ENCODE measurements at places on chromosomes 2 and 18.
A peak's percentile ranks its signal among the peaks of the same experiment; 100 is the strongest.

DNA sequence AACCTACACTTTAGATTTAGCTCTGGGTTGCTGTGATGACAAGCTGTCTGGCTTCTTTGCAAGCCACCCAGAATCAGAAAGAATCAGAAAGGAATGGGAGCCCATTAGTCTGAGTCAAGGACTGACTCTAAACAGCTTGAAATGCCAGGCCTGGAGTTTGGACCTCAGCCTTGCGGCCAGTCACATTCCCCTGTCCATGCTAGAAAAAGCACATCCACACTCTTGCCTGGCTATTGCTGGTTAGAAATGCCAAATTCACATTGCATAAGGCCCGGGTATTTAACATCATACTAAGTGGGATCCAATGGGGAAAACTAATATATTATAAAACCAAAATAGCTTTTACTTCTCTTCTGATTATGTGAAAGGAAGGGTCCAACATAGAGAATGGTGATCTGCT is 756.8 kb upstream of the KLHL29 start:
- DNase-seq: no peak

DNA sequence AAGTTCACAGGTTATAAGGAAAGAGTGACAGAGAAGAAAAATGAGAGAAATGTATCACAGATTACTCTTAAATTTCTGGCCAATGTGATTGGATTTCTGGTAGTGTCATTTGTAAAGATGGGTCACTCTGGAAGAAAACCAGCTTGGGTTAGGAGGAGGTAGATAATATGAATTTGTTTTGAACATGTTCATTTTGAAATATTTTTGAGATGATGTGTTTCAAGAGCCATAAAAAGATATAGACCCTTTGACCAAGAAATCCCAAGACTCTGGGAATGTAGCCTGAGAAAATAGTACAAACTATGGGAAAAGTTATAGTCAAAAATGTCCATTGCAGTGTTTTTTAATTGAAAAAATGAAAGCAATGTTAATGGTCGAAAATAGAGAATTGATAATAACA is 70.7 kb downstream of the CALCRL start:
- no peak for DNase-seq

GRCh38 chr2:132692816-132693215 is 22.8 kb upstream of the LYPD1 start:
- DNase-seq: no peak

DNA sequence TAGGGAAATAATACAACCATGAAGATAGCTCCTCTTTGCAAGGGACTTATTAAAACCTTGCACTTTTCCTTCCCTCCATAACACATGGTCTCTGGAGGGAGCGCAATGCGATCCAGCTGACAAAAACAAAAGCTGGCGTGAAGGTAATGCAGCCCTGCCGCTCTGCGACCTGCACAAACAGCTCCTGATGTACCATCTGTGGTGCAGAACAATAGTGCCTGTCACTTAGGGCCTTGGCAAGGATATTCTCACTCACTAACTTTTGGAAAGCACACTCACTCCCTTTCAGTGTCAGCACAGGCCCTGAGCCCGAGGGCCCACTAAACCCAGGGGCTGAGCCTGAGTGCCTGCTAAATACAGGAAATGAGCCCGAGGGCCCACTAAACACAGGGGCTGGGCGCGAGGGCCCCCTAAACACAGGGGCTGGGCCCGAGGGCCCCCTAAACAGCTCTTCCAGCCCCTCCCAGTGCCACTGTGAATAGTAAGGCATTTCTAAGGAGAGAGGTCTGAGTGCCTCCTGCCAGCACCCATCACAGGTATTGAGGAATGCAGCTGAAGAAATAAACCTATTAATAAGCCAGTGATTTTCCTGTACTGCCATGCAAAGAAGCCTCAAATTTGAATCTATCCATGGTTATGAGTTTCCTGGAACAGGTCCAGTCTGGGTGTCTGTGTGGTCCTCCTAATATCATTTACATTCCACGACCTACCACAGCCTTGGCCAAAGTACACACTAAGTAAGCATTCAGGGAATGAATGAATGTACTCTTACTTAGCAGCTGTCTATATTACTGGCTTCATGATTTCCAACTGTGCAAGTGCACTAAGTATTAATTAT is 9.3 kb downstream of the L3MBTL4 start:
- DNase-seq: no peak

DNA sequence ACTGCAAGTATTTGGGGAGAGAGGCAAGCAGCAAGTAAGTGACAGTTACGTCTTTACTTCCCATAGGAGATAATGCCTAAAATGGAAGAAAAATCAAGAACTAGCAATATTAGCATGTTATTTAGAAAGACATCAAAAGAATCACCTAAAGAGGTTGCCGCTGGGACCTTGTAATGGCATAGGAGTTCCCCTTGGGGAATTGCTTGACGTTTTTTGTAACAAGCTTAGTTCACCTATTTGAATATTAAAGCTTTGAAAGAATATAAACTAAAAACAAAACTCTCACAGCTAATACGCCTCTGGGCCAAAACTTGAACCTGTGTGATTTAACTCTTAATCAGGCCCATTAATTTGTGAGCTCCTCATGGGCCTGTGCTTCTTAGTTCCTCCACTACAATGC is 89.0 kb downstream of the AAK1 start:
- no peak for DNase-seq

GRCh38 chr2:88448248-88448647 is 4.2 kb downstream of the FOXI3 start:
- no peak for DNase-seq

DNA sequence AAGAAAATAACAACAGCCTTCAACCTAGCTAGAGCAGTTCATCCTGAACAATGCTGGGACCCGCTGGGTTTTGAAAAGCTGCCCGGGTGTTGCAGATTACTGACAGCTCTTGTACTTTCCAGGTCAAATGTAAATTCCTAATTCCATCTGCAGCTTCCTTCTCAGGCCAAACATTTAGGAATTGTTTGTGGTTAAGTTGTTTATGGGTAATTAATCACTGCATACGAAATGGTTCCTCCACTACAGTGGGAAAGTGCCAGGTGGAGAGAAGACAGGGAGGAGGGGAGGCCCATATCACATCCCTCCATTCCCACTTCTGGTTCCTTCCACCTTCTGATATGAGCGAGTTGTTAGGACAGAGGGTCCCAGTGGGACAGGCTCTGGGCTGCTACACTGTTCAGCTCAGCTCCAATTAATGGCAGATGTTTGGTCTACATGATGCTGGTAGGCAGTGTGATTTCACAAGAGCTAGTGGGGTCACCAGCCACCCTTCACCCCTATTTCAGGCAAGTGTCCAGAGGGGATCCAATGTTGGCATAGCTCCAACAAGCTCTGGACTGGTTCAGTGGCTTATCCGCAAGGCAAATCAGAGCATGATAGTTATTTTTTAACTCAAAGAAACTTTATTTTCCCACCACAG is 112.9 kb upstream of the ACAA2 start:
- no peak for DNase-seq

GRCh38 chr2:201450954-201451291 is 335 bp downstream of the TRAK2 start:
- DNase-seq: no peak

DNA sequence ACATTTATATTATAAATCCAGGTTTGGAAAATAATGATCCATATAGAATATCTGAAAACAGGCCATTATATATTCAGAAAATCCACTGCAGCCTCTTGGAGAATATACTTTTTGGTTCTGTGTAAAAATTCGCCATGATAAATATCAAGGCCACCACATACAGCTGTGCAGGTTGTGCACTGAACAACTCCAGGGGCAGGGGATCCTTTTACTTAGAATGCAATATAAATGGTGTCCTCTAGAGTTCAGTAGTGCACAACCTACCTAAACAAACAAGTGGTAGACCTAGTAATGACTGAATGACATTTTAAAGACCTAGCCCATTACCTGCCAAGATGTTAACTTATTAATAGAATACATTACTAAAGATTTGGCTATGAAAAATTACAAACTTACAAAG is 22.4 kb downstream of the MOGAT1 start:
- DNase-seq: no peak

DNA sequence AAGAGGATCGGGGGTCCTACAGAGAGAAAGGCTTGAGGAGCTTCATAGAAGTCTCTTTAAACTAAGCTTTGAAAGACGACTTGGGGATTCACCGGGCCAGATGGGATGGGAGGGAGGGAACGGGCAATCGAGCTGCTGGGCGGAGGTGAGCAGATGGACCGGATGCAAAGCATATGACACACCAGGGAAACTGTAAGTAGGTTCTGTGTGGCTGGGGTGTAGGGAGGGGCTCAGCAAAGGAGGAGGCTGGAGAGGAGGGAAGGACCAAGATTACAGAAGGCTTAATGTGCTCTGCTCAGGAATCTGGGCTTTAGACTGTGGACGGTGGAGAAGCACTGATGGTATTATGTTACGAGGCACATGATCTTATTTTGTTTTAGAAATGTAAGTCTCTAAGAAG is 131.5 kb downstream of the MAIP1 start:
- DNase-seq: no peak

DNA sequence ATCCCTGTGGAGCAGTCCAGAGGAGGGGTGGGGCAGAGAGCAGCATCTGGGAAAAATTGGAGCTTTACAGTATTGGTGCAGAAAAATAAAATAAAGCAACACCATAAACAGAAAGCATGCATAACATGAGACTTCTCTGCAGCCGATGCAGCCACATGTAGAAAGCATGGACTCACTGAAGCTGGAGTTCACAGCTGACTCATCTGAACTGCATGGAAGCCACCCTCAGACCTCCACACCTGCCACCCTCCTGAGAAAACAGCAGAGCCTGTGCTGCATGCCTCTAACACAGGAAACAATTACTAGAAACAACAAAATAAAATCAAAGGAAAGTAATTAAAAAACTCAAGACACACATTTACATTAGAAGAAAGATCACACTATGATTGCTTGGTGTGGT is 169.4 kb upstream of the ALKAL2 start:
- DNase-seq: no peak

DNA sequence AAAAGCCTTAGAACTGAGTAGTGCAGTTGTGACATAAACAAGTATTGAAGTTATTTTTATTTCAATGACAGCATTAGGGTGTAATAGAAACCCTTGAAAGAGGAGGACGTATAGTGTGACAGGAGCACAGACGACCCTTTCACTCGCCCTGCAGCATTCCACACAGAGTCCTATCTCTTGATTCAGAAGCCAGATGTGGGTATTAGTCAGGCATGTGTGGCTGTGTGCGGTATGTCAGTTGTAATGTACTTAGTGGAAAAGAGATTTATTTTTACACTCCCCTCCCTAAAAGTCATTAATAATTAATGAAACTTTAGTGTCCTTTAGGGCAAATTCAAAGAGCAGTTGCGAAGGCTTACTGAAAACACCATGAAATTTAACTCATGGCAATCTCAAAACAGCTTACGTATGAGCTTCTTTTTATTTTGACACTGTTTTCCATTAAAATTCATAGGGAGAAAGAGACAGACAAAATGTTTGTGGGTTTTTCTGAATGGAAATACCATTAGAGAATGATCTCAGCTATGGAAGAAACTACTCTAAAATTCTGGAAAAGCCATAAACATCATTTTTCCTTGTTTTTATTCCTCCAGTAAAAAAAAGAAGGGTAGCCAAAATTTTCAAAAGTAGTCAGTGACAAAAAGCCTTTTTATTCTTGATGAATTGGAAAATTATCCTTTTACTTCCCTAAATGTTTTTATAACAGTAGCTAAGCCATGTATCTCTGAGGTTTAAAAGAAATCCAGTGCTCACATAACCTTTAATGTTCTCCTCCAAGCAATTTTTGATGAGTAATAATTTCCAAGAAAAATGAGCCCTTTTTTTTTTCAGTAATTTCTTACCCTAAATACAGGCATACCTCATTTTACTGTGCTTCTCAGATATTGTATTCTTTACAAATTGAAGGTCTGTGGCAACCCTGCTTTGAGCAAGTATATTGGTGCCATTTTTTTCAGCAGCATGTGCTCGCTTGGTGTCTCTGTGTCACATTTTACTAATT is 84.0 kb upstream of the DSEL start:
- DNase-seq: no peak

- no peak for DNase-seq
Observed at GRCh38 chr2:47303341-47304148, 99.4 kb upstream of the MSH2 start.

DNA sequence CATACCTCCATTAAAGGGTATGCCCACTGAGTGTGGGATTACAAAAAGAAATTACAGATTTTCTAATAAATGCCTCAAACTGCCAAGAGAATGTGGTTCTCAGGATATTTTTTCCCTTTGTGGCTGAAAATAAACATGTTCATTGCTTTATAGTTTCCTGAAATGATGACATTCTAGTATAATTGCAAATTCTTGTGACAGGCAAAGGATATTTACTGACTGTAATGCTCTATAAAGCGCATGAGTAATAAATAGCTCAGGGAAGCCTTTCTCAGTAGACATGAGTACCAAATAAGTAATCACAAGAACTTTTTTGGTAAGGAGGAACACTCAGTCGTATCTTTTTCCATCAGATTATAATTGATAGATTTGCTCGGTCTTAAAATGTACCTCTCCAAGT is 72.3 kb downstream of the FTCDNL1 start:
- DNase-seq: no peak

DNA sequence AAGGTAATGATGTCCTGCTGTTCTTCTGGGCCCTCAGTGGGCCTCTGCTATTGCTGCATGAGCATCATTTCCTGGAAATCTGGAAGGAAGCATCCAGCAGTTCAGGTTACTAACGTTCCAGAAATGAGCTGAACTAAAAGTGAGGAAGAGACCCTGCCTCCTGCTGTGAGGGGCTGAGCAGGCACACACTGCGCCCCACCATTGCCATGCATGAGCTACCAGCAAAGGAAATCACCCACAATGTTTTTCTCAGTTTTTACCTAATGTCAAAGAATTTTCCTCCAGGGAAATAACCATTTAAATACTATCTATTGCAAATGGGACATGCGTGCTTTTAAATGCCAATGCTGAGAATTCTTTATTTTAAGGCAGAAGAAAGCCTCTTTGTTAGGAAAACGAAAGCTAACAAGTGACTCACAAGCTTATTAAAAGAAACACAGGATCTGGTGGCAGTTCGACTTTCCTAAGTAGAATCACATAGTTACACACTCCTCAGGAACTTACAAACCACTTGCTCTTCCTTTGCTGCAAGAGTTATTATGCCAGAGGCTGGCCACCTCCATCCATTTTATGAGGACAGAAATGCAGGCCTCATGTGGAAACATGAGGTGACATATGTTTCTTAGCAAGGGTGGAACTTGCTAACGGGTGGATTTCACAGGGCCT is 152.6 kb upstream of the TTC39C start:
- DNase-seq: no peak

- DNase-seq: no peak
Observed at GRCh38 chr2:95392730-95393455, 9.6 kb upstream of the FAHD2A start.

GRCh38 chr18:38427234-38427633 is 861.6 kb upstream of the CELF4 start:
- peak; percentile 31 for DNase-seq

GRCh38 chr2:217510771-217511291 is 492.0 kb downstream of the TNS1 start:
- DNase-seq: peak; percentile 67
